Muscle of leg (tissue), 16 donors: ENCODE measurements at places on chromosomes 7 and 10.

DNA sequence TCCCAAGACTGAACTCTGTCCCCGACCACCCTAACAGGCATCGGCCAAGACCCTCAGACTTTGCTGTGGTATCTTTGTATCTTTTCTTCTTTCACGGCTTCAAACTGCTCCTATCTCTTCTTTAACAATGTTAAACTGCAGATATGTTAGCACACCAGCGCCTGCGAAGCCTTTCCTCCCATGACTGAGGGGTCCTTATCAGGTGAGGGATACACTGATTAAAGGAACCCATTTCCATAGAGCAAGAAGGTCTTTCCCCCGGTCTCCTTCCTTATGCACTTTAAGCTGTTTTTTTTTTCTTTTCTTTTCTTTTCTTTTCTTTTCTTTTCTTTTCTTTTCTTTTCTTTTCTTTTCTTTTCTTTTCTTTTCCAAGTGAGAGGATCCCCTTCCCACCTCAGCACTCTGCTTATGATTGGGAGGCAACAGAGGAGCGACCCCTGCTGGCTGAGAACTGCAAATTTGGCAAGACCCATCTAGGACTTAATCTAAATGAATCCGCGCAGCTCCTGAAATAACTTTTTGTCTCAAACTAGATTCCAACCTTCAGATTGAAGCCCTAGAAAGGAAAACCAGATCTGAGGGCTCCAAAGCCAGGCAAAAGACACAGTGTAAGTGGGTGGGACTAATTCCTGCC lies 109.9 kb downstream of the ITGB8 start:
- no peaks in the 10 kb centered on the region for H3K27me3 ChIP-seq
- no peaks in the 10 kb centered on the region for H3K36me3 ChIP-seq
- H3K4me3 ChIP-seq, result no peak overlapping the region

DNA sequence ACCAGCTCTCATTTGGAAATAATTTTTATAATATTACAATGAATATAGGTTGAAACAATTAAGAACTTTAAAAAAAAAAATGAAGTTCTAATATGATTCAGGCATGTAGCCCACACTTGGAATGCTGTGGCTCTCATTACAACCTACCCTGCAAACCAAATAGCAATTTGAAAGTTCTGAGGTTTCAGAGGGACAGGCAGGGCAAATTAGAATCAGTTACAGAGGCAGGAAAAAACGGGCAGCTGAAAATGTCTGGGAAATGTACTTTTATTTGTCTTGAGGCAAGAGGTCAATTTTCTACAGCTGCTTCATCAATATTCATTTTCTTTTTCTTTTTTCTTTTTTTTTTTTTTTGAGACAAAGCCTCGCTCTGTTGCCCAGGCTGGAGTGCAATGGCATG lies 95.3 kb downstream of the PIP4K2A start:
- no peaks in the 10 kb centered on the region for H3K36me3 ChIP-seq
- H3K4me3 ChIP-seq, result no peak overlapping the region
- no peak for DNase-seq
- no peaks in the 10 kb centered on the region for H3K27me3 ChIP-seq

DNA sequence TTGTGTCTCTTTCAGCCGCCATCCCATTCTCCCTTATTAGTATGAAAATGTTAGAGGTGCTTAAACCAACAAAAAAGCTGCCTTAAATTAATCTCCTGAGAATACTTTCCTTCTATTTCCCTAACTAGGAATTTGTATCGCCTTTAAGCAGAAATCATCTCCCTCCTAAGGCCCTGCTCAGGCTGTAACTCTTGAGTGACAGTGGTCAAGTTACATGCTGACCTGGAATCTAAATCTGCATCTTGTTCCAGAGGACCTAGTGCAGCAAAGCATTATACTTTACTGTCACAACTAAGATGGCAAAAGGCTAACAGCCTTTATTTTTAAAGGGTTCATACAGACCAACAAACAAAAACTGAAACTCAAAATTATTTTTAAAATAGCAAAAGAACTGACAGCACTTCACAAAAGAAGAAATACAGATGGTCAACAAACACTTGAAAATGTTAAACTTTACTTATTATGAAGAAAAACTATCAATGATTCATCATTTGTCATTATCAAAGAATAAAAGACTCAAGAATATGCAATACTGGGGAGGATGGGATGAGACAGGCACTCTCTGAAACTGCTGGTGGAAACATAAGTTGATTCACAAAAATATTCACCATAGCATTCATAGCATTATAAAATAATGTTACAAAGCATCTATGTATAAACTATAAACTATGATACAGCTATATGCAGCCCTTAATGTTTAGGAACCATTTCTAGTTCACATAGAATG lies 11.0 kb downstream of the CYREN start:
- no peaks in the 10 kb centered on the region for H3K27me3 ChIP-seq
- peaks cover 14% of the 10 kb centered on the region for H3K36me3 ChIP-seq
- DNase-seq, result no peak
- peak overlapping the region; percentile 76 for H3K27ac ChIP-seq
- H3K4me1 ChIP-seq, result peaks cover 37% of the 10 kb centered on the region
- H3K4me3 ChIP-seq, result no peak overlapping the region

- H3K27me3 ChIP-seq, result no peaks in the 10 kb centered on the region
- H3K4me1 ChIP-seq, result peaks cover 16% of the 10 kb centered on the region
- no peak overlapping the region for H3K4me3 ChIP-seq
- DNase-seq, result no peak
- peaks cover 28% of the 10 kb centered on the region for H3K36me3 ChIP-seq
- no peak overlapping the region for H3K27ac ChIP-seq
Measured at GRCh38 chr10:88946965-88947590, 5.5 kb downstream of the ACTA2 start.

DNA sequence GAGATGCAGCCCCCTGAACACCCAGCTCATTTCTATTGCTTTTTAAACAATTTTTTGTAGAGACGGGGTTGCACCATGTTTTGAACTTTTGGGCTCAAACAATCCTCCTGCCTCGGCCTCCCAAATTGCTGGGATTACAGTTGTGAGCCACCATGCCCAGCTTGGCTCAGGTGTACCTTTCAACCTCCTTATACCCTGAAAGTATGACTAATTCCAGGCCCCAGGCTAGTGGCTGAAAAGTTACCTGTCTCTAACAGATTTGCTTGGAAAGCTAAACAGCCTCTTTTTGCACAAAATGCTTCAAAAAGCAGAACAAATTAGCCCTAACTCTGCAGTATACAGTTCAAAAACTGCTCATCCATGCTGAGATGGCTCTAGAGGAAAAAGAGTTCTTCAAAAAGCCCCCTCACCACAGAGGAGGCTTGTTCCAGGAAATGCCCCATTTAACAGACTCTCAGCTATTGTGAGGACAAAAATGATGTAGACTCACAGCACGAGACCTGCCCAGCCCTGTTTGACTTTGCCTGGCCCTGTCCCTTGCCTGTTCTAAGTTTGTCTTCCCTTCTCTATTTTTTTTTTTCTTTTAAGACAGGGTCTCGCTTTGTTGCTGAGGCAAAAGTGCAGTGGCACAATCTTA lies 13.4 kb upstream of the AP1S1 start:
- no peak overlapping the region for H3K4me3 ChIP-seq
- H3K27ac ChIP-seq, result no peak overlapping the region
- H3K36me3 ChIP-seq, result no peaks in the 10 kb centered on the region
- peaks cover 9% of the 10 kb centered on the region for H3K4me1 ChIP-seq

DNA sequence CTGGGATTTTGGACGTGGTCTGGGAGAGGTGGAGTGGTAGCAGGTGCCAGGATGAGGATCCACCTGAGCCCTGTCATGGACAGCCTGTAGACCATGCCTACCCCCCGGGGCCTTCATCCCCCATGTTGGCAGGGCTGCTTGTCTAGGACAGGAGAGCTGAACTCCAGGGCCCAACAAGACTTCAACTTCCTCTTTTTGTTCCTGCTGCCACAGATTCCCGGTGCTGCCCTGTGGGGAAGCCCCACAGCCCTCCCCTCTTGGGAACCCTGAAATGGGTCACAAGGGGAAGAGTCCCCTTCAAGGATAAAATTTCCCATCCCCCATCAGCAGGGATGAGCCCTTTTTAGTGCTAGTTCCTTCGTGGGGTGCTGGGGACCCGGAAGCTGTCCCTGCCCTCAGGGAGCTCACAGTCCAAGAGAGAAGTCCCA lies 1.3 kb upstream of the CUEDC2 start:
- H3K27ac ChIP-seq, result no peak overlapping the region
- H3K27me3 ChIP-seq, result peaks cover 16% of the 10 kb centered on the region
- no peak for DNase-seq
- H3K36me3 ChIP-seq, result no peaks in the 10 kb centered on the region

DNA sequence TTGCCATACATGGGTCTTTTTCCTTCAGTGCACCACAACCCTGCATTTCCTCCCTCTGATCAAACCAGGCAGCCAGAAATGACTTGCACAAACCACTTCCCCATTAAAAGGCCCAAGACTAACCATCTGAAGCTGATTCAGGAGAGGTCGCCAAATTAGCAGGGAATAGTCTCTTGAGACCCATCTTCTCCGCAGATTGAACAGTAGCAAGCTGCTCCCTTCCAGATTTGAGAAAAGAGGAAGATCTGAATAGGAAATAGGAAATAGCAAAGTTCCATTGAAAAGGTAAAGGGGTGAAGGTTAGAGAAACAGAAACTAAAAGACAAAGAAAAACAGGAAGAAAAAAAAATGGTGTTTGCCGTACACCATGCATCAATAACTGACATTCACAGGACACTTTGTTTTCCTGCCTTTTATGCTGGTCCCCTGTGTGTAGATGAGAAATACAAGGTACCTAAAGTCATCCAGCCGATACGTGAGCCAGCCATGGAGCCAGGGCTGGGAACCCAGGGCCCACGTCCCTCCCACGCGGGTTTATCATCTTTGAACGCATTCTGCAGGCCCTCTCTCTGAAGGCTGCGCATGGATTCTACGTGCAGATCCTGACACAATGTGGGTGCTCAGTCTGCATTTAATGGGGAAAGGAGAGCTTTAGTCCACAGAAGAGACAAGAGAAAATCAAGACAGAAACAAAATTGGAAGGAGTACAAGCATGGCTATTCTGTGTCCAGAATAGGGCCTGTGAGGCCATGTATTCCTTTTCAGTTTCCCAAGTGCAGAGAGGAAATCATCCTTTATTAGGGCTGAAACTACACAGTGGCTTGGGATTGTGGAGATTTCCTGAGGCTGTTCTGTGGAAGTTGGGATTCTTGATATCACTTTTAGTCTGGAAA lies 268.4 kb upstream of the NPVF start:
- H3K27me3 ChIP-seq, result no peaks in the 10 kb centered on the region
- H3K36me3 ChIP-seq, result no peaks in the 10 kb centered on the region
- H3K4me3 ChIP-seq, result no peak overlapping the region
- H3K27ac ChIP-seq, result peak overlapping the region; percentile 56

- no peak overlapping the region for H3K27ac ChIP-seq
- no peaks in the 10 kb centered on the region for H3K27me3 ChIP-seq
- H3K4me3 ChIP-seq, result no peak overlapping the region
- no peak for DNase-seq
- no peaks in the 10 kb centered on the region for H3K36me3 ChIP-seq
Measured at GRCh38 chr7:70353946-70354335, 755.7 kb downstream of the AUTS2 start.

DNA sequence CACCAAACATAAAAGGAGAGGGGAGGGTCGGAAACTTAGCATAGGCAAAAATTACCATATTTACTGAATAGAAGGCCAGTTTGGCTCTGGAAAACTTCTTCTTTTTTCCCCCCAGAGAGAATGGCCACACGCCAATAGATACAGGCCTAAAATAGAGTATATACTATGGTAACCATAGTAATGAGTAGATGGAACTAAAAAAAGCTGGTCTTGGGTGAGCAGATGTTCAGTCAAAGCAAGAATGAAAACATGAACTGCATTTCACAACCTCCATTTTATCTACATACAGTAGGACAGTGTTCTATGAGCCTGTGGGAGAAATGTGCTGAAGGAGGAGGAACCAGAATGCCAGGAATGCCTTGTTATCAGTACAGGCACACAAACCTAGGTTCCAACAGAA lies 141.7 kb upstream of the SEMA3A start:
- H3K27ac ChIP-seq, result peak overlapping the region; percentile 36
- DNase-seq, result peak; percentile 64
- no peaks in the 10 kb centered on the region for H3K27me3 ChIP-seq
- no peak overlapping the region for H3K4me3 ChIP-seq
- no peaks in the 10 kb centered on the region for H3K36me3 ChIP-seq

DNA sequence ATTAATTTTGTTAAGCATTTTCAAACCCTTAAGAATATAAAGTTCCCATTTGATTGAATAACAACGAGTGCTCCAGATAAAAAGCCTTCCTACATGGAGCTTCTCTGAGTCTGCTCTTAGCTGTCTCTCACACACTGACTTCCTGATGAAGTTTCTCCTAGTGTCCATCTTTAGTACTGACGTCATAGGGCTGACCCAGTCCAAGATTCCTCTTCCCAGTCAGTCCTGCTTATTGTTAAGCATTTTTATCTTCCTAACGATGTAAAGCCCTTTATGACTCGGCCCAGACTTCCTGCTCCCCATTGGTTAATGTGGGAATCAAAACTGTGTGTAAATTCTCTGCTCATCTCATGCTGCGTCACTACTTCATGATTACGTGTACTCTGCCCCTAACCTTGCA lies 398.8 kb downstream of the TFEC start:
- H3K36me3 ChIP-seq, result no peaks in the 10 kb centered on the region
- no peaks in the 10 kb centered on the region for H3K27me3 ChIP-seq
- peak; percentile 13 for DNase-seq
- H3K4me1 ChIP-seq, result no peaks in the 10 kb centered on the region
- no peak overlapping the region for H3K27ac ChIP-seq

DNA sequence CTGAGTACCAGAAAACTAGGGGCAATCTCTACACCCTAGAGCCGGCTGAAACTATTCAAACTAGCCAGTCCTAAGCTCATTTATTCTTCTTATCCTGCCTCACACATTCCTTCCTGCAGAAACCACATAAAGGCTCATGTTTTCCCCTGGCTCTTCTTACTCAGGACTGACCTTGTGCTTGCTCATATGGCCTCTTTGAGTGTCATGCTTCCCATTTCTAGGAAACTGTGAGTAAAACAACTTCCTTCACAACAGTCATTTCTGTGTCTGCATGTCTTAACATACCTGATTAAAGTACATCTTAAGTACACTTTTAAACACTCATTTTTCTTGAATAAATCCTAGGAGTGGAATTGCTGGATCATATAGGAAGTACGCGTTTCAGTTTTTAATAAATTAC lies 52.3 kb upstream of the KIAA1217 start:
- DNase-seq, result no peak
- no peak overlapping the region for H3K27ac ChIP-seq
- H3K36me3 ChIP-seq, result peaks cover 3% of the 10 kb centered on the region
- peaks cover 3% of the 10 kb centered on the region for H3K4me1 ChIP-seq

DNA sequence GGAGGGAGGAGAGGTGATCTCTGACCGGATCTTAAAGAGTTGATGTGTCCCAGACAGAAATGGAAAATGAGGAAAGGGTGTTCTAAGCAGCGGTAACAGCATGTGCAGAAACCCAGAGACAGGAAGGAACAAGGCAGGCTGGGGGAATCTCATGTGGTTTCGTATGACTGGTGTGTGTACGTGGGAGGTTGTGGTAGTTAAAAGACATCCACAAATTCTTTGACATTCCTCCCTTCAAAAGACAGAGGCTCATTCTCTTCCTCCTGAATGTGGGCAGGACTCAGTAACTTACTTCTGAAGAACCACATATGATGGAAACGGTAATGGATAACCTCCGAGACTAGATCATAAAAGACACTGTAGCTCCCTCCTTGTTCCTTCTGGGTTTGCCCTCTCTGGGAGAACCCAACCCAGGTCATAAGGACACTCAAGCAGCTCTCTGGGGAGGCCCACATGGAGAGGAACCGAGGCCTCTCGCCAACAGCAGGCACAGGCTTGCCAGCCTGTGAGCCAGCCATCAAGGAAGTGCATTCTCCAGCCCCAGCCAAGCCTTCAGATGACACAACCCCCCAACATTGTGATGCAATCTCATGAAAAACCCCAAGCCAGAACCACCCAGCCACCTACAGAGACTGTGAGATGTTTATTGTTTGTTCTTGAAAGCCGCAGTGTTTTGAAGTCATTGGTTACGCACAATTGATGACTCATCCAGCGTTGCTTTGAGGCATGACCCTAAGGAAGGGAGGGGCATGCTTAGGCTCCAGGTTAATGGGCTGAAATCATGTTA lies 116.0 kb downstream of the SLIT1 start:
- peaks cover 31% of the 10 kb centered on the region for H3K27me3 ChIP-seq
- H3K27ac ChIP-seq, result no peak overlapping the region
- H3K36me3 ChIP-seq, result no peaks in the 10 kb centered on the region
- H3K4me3 ChIP-seq, result no peak overlapping the region
- no peak for DNase-seq
